ENCODE measurements at places on chromosomes 7 and 10.

GRCh38 chr10:44863344-44864047 is 47.6 kb upstream of the TMEM72 start:
- no peak for DNase-seq

GRCh38 chr7:45217358-45217757 is 59.8 kb downstream of the RAMP3 start:
- peak; percentile 12 for DNase-seq

GRCh38 chr10:95840121-95840520 is 67.7 kb upstream of the CC2D2B start:
- DNase-seq, result no peak

GRCh38 chr7:43750016-43750887 is 8.2 kb upstream of the BLVRA start:
- DNase-seq, result no peak

DNA sequence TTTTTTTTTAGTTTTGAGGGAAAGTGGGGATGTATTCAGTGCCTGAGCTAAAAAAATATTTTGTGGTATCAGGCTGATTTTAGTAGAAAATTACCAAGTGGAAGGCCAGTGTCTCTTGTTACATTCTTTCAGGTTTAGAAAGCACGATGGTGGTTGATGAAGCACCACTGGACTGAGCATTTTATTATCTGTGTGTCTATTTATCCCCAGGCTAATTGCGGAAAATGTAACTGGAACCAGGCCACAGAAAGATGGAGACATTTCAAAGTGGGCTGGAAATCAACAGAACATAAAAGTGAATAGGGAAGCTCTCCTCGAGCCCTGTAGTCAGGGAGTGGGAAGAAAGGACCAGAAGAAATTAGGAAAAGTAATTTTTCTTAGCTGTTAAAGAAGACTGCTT is 261.0 kb downstream of the STK31 start:
- peak; percentile 80 for DNase-seq

- DNase-seq, result peak; percentile 65
Observed at GRCh38 chr10:13617116-13617515, 30.4 kb downstream of the PRPF18 start.

GRCh38 chr7:16083931-16084330 is 337.4 kb downstream of the CRPPA start:
- DNase-seq, result peak; percentile 49

DNA sequence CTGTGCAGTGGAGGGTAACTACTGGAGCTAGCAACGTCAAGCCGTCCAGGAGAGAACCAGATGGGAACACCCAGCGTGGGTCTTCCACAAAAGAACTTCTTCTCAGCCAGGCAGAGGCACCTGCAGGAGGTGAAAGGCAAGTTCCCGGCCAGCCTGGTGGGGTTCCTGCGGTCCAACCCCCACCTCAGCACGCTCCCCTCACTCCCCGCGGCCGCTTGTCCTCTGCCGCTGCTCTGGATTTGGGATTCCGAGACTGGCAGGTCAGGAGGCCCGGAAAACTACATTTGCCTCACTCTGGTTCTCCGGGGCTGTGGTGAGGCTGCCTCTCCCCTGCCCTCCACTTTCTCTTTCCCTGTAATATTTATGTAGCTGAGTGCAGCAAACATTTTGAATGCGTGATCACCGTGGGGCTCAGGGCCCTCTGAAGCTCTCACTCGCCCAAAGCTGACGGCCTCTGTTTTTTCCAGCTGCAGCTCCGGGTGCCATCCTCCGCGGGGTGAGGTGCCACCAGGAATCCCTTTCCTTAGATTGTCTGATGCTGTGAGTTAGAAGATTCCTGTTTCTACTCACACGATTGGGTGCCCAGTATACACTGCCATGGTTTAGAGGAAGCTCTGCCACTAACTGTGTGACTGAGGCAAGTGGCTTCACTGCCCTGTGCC is 366.9 kb downstream of the DNAJB6 start:
- no peak for DNase-seq

- no peak for DNase-seq
Observed at GRCh38 chr10:123303581-123304337, 149.6 kb downstream of the BUB3 start.

DNA sequence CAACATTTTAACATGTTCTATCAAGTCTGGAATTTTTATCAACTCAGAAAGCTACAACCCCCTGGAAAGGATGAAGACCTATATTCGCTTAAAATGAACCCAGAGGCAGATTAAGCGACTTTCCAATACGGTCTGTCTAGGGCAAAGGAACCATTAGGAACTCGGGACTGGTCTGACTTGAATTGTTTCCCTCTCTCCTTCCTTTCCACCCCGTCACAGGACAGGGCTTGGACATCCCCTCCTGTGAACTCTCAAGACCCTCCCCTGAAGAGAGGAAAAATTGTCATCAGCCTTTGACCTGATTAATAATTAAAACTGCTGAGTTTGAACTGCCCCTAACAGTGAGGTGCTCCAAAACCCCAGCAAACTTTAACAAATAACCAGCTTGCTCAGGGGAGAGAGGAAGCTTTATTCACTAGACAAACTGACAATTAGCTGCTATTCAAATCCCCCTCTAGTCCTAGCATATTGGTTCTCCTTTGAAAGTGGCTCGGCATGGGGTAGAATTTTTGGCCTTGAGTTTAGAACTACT is 22.6 kb upstream of the SLF2 start:
- DNase-seq, result no peak

GRCh38 chr7:91357379-91357778 is 93.1 kb downstream of the FZD1 start:
- no peak for DNase-seq

DNA sequence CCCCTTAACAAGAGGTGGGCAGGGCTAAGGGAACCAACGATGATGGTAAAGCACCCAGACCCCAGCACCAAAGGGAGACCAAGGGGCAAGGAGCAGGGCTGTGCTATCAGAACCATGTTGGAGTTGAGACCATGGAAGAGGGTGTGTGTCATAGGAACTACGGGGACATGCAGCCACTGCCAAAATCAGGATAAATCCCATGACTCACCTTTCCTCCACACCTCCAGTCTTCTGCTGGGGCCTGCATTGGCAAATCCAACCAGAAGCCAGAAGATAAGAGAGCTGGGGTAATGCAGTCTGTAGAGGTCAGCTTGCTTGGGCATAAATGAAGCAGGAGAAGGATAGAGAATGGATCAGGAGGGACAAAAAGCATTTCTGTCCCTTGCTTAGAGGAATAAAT is 42.7 kb upstream of the SMARCD3 start:
- DNase-seq, result no peak

- no peak for DNase-seq
Observed at GRCh38 chr10:129770286-129770685, 193.8 kb downstream of the EBF3 start.

- no peak for DNase-seq
Observed at GRCh38 chr10:43046288-43046991, 30.4 kb upstream of the RET start.

GRCh38 chr10:34922138-34922537 is 107.0 kb upstream of the PARD3 start:
- peak; percentile 77 for DNase-seq

DNA sequence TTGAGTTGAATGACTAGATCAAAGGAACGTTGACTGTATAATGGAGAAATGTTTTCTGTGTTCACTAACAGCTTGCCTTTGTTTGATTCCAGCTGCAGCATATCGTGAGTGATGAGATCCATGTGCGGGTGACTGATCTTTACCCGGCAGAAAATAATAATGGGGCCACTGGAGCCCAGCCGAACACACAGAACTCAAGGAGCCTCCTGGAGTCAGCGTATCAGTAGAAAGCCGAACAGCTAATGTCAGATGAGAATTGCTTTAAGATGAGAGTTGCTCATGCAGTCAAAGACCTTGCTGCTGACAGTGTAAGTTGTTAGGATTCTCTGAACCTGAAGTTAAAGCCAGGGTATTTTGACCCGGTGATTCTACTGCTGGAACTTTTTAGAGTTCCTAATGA is 34.3 kb upstream of the MTPAP start:
- no peak for DNase-seq

GRCh38 chr10:117597216-117597615 is 54.7 kb downstream of the EMX2 start:
- peak; percentile 58 for DNase-seq

DNA sequence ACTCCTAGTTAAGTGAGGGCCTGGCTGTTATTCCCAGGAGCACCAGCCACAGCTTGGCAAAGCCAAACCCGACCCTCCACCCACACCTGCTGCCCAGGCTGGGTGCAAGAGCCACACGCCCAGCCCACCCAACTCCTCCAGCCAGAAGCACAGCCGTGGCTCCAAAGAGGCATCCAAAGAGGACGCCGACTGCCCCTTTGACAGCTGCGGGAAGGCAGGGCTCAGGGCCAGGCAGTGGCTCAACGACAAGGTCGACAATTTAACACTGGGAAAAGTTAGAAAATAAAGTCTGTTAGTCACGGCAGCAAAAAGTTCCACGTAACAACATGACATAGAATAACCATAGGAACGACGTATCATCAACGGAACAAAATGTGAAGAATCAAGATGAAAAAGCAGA is 54.3 kb downstream of the DPYSL4 start:
- DNase-seq, result no peak

GRCh38 chr10:97573021-97573420 is 442 bp downstream of the ANKRD2 start:
- peak; percentile 58 for DNase-seq

DNA sequence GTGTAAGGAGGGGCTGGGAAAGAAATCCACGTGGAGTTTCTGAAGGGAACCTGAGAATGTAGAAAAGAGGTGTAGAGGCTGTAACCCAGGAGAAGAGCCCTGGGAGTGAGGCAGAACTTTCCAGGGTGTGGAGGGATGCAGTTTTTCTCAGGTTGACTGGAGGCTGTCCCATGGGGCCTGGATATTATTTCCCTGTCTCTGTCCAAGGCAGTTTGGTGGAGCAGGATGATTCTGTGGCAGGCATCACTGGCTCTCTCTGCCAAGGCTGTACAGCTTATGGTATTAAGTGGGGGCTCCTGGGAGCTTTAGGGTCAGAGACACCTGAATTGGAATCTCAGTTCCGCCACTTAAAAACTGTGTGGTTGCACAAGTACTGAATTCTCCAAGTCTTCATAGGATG is 81.6 kb downstream of the CHN2 start:
- DNase-seq, result no peak

DNA sequence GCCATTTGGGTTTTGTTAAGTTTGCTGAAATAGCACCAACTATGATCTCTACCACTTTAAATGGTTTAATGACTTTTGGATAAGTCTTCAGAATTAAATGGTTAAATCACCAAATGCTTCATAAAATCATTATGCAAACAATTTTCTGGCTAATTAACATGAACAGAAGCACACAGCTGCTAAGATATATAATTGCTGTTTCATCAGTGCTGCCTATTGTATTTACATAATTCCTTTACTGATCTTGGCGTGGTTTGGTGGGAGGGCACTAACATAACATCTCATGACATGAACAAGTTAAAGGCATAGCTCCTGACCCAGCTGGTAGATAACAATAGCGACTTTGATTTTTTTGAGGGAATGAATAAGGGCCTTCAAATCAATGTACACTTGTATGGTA is 94.1 kb downstream of the FZD1 start:
- DNase-seq, result no peak

DNA sequence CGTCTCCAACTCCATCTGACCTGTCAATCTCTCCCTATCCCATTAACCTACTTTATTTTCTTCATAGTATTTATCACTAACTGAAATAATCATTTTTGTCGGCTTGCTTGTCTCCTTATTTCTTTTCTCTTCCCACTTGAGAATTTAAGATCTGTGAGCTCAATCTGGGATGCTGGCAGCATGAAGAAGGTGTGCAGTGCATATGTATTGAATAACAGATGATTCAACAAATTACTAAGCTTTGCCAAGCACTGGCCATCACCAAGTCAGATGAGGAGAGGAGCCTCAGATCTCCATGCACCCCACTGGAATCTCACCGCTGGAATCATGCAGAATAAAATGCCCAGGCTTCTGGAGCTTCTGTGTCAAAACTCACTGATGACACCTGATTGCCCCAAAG is 47.6 kb upstream of the PPP1R3C start:
- no peak for DNase-seq

DNA sequence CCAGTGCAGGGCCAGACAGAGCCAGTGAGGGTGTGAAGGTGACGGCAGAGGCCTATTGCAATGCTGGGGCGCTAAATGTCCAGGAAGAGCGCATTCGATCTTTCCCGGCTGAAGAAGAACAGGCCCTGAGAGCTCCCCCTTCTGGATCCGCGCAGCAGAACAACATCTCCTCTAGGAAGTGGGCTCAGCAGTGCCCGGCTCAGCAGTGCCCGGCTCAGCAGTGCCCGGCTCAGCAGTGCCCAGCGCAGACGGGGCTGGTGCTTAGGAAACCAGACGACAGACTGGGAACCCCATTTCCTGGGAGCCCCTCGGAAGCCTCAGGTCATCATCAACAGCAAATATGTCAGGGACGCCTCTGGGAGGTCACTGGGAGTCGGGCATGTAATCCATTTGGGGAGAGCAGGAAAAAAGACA is 4.7 kb upstream of the NOS3 start:
- DNase-seq, result peak; percentile 55

DNA sequence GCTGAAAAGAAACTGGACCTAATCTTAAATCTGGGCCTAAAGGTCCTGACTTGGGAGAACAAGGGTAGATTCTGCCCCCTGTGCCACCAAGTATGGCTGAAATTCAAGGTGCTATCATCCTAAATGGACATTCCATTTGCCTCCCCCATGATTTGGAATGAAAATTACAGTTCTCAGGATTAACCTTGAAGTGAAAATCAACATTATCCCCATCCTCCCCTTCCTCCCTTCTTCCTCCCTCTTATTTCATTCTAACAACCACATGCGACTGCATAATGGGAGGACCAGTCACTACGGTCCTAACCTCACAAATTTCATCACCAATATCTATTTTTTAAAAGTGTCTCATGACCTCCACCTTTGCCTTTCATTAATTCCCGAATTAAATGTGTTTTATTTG is 62.1 kb downstream of the SEMA3C start:
- no peak for DNase-seq

DNA sequence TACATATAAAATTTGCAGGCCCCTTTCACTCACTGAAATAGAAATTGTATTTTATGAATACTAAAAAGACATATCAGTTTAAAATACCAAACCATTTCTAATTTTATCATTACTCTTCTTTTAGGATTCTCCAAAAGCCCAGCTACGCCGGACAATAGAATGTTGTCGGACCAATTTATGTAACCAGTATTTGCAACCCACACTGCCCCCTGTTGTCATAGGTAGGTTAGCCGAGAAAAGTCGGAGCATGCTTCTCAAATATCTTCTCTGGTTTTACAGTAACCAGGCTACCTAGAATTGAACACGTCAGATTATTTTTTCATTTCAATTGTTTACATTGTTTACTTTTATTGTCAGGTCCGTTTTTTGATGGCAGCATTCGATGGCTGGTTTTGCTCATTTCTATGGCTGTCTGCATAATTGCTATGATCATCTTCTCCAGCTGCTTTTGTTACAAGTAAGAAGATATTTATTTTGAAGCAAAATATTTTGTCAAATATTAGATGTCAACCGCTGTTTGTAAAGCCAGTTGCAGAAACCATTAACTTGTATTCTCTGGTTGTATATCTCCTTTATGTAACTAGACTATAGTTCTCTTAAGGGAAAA is 57.6 kb downstream of the MMRN2 start:
- DNase-seq, result peak; percentile 57

DNA sequence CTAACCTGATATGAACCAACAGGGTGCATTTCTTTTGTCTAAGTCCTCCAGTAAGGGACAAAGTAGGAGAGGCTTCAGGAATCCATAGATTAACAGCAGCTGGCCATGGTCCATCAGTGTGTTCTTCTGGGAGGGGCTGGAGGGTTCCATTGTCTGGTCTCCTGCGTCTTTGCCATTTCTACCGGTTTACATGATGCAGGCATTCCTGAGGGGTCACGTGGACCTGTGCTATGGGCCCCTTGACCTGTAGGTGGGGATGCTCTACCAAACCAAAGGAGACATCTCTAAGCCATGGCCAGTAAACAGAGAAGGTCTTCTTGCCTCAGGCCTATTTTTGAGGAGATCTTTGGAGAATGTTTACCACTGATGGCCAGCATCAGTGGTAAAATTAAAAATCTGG is 28.7 kb upstream of the HABP2 start:
- peak; percentile 18 for DNase-seq
